ENCODE measurements at places on chromosomes 12 and 14.

GRCh38 chr12:102413396-102413795 is 67.0 kb downstream of the IGF1 start:
- no peak for DNase-seq

- DNase-seq, result no peak
These were observed 11.6 kb upstream of the NEK9 start for GRCh38 chr14:75138492-75138891.

DNA sequence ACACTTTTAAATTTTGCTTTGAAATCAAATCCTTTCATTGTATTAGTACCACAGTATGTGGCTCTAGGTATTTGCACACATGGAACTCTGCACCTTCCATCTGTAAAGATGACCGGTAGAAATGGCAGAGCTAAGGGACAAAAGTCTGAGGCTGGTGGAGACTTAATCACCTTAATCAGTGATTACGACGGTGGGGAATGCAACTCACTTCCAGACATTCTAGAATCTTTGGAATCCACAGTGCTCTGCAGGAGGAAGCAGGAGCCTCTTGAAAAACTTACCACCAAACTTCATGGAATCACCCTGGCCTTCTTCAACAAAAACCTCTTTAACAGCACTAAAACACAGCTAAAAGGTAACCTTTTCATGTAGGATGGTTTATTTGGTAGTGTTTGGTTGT is 3.9 kb upstream of the DACT1 start:
- DNase-seq, result no peak

GRCh38 chr14:51395361-51395849 is 155.4 kb downstream of the TMX1 start:
- no peak for DNase-seq

DNA sequence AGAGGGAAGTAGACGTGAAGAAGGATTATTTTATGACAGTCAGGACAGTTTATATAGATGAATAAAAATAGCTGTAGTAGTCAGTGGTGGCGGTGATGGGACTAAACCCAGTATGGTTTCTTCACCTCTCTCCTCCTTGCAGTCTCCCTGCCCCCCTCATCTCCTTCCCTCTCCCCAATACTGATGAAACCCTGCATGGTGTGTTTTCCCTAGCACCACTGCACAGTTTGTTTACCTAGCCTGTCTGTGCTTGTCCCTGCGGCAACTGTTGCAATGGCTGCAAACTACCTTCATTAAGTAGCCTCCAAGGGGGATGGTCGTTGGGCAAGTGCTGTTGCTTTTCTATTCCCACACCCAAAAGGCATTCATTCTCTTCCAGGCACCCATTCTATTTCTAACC is 14.7 kb downstream of the PCBP2 start:
- DNase-seq, result no peak

- no peak for DNase-seq
These were observed 266.9 kb upstream of the PELI2 start for GRCh38 chr14:55851301-55851700.

DNA sequence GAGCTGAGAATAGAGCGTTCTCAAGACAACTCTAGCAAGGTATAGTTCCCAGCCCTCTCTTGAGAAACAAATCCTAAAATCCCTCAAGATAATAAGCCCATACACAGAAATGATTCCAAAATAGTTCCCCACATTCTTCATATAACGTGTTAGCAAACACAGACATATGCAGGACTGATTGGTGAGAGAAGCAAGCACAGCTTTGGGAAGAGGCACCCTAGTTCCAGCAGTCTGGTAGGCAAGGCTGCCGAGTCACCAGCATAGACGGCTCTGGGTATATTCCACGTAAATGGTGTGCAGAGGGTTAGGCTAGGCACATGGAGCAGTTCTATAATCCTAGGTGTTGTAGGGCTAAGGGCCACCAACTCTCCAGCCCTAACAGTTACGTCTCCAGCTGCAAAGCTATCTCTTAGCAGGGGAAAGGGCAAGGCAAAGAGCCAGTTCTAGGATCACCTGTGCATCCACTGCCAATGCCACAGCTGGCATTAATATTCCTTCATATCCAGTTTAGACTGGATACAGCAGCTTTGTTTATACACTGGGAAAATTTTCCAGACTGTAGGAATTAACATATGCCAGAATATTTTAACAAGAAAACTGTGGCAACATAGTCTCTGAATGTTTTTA is 52.9 kb downstream of the SH2B3 start:
- DNase-seq, result no peak

DNA sequence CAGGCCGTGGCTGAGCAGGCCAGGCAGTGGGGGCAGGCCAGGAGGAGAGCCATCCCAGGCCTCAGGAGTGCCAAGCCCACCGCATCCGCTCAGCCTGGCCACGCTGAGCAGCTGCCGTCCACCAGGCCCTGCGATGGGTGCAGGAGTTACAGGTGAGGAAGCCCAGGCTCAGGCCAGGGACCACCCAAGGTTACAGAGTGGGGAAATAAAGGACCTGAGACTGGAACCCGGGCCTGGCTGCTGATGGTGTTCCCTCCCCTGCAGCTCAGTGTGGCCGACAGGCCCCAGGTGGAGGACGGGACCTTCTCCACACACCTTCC is 49.0 kb upstream of the DIO3 start:
- DNase-seq, result no peak

- peak; percentile 34 for DNase-seq
These were observed 31.1 kb upstream of the MON2 start for GRCh38 chr12:62435303-62436163.
